ENCODE measurements at places on chromosomes 13 and 19.
A peak's percentile ranks its signal among the peaks of the same experiment; 100 is the strongest.

- no peak for DNase-seq
Measured at GRCh38 chr19:49663224-49663623, 2.4 kb downstream of the IRF3 start.

- DNase-seq = no peak
Measured at GRCh38 chr13:40876020-40876738, 86.8 kb downstream of the SLC25A15 start.

- DNase-seq = no peak
Measured at GRCh38 chr13:107373551-107373950, 805.6 kb upstream of the ARGLU1 start.

DNA sequence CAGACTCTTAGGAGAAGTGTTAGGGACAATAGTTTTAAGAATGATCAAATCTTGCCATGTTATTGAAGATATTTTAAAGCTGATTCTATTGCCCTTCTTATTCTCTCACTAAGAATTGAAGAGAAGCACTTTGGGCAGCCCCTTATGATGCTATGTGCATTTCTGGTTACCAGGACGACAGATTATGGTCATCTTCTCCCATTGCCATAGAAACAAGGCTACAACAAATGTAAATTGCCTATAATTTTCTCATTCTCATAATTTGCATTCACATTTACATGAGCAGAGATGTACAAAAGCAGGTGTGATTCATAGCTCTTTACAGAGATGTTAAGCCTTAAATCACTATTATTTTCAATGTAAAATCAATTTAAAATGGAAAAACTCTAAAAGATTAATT, 137.3 kb upstream of the PCDH9 start:
- DNase-seq = no peak

- no peak for DNase-seq
Measured at GRCh38 chr19:17052439-17052838, 22.8 kb downstream of the HAUS8 start.

GRCh38 chr13:27081893-27082679, 89.5 kb downstream of the USP12 start:
- DNase-seq = no peak

GRCh38 chr13:21526707-21527540, 67.8 kb upstream of the ZDHHC20 start:
- DNase-seq = no peak

GRCh38 chr13:82358284-82358683, 1524.0 kb downstream of the SLITRK1 start:
- no peak for DNase-seq

GRCh38 chr13:26186118-26186870, 35.8 kb downstream of the RNF6 start:
- DNase-seq = peak; percentile 49

DNA sequence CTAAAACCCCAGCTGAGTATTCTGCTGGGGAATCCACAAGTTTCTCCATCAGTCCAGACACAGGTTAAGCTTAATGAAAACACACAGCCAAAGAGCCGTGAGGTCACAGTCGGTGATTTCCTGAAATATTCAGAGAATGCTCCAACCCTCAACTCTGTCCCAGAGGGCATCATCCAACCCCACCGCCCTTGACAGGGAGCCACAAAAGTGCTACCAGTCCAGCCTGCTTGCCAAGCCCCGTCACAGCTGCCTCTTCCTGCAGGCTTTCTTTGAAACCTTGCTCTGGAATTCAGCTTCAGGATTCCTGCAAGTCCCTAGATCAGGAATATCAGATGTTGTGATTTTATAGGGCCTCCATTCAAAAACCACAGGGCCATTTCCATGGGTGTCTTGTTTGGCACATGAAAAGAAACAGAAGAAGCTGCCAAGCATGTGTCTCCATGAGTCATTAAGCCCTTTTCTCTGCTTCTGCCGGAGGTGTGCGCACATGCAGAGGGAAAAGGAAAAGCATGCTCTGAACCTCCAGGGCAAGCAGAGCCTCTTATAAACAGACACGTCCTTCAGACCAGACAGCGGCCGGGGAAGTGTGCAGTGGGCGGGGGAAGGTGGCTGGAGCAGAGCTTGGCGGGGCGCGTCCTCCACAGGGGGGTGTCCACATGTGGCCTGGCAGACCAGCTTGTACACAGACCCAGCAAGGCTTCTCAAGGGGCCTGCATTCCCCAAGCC, 164.7 kb downstream of the KATNAL1 start:
- DNase-seq = peak; percentile 98

GRCh38 chr19:5313307-5313706, 27.3 kb downstream of the PTPRS start:
- DNase-seq = no peak

DNA sequence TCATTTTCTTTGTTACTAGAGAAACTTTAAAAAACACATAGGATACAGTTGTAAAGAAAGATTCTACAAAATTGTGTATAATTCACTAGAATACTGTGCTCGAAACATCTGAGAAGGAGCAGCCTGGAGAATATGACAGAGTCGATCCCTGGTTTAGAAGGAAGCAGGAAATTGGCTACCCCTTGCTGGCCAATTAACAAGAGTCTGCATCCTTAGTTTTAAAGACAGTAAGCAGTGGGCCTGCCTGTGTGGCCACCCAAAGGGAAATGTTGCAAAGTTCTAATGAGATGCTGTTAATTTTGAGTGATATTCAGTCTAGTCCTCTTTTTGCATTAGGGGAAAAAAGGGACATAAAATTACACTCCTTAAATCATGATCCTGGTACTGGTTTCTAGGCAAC, 988.6 kb downstream of the PCDH17 start:
- no peak for DNase-seq

GRCh38 chr13:100535426-100536135, 53.0 kb downstream of the GGACT start:
- DNase-seq = no peak

DNA sequence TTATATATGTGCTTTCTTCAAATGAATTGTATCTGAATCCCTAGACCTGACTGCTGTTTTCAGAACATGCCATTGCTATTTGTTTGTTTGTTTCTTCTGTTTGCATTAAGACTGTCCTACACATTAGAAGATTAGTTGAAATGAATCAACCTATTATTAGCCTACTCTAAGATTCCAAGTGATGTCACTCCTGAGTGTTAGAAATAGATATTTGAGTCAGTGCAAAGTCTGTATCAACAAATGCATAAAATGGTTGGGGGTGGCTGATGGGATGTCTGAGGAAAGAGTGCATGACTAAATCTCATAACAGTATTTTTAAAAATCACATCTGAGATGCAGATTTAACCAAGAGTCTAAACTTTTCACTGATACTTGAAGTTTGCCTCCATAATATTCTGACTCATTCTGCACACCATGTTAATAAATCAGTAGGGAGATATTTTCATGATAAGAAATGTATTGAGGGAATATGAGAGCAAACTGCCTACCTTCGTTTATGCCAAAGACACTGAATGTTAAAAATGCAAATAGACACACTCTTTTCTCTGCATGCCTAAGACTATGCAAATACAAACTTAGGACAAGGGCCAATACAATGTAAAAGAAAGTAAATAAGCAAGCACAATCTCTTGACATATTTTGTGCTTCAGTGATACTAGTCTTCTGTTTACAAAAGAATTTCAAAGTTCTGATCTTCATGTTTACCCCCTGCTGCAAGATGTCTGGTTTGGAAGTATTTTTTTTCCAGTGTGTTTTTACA, 253.3 kb downstream of the LIG4 start:
- no peak for DNase-seq

DNA sequence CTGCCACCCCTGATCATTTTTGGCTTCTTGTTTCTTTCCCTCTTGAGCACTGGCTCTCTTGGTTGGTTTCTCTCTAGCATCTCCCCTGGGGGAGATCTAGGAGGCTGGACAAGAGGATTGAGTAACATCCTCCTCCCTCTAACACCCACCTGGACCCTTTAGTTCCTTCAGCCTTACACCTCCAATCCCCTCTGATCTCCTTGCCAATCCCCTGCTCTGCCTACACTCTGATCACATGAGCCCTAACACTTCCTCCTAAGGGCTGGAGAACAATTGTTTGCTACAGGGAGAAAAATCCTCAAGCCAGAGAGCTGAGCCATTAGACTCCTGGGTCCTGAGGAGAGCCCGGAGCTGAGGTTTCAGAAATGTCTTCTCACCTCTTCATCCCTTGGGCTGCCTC, 65.9 kb upstream of the ADGRL1 start:
- no peak for DNase-seq

DNA sequence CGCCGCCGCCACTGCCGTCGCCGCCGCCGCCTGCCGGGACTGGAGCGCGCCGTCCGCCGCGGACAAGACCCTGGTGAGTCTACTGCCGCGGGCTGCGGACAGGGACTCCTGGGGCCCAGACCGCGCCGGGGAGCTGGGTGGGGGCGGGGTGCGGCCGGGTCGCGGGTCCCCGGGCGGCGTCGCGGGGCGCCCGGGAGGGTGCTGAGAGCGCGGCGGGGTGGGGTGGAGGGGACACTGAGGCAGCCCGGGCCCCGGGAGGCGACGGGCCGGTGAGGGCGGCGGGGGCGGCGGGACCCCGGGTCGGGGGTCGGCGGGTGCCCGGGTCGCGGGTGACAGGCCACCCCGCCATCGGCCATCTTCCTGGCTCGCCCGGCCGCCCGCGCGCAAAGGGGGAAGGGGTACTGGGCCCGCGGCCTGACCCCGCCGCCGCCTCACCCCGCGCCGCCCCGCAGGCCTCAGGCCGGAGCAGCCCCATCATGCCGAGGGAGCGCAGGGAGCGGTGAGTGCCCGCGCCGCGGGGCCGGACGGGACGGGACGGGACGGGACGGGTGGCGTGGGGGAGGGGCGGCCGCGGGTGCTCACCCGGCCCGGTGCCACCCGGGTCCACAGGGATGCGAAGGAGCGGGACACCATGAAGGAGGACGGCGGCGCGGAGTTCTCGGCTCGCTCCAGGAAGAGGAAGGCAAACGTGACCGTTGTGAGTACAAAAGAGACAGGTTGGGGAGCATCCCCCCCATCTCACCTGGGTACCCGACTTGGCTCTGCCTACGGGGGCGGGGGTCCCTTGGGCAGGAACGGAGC, 489 bp downstream of the CCNE1 start:
- DNase-seq = no peak

DNA sequence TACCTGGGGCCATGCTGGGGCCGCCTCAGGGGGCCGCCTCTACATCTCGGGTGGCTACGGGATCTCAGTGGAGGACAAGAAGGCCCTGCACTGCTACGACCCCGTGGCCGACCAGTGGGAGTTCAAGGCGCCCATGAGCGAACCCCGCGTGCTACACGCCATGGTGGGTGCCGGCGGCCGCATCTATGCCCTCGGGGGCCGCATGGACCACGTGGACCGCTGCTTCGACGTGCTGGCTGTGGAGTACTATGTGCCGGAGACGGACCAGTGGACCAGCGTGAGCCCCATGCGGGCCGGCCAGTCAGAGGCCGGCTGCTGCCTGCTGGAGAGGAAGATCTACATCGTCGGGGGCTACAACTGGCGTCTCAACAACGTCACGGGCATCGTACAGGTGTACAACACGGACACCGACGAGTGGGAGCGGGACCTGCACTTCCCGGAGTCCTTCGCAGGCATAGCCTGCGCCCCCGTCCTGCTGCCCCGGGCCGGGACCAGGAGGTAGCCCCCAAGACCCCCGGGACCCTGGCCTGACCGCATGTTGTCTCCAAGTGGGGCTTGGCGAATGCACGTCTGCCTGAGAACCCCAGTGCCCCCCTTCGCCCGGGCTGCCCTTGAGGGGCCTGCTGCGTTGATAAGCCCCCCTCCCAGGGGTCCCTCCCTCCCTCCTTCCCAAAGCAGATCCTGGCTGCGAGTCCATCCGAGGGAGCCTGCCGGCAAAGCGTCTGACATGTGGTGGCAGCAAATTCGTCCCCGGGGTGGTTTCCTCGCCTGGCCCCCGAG, 14.5 kb upstream of the CRTC1 start:
- DNase-seq = no peak

DNA sequence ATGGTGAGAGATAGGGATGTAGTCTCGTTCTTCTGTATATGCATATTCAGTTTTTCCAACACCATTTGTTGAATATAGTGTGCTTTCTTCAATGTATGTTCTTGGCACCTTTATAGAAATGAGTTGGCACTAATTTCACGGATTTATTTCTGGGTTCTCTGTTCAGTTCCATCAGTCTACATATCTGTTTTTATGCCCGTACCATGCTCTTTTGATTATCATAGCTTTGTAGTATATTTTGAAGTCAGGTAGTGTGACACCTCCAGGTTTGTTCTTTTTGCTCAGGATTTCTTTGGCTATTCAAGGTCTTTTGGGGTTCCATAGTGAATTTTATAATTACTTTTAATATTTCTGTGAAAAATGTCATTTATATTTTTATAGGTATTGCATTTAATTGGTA, 14.5 kb upstream of the ZNF793 start:
- no peak for DNase-seq

- no peak for DNase-seq
Measured at GRCh38 chr13:44396701-44397580, 23.3 kb downstream of the SERP2 start.

- no peak for DNase-seq
Measured at GRCh38 chr19:43541920-43542650, 9.1 kb downstream of the ZNF575 start.

DNA sequence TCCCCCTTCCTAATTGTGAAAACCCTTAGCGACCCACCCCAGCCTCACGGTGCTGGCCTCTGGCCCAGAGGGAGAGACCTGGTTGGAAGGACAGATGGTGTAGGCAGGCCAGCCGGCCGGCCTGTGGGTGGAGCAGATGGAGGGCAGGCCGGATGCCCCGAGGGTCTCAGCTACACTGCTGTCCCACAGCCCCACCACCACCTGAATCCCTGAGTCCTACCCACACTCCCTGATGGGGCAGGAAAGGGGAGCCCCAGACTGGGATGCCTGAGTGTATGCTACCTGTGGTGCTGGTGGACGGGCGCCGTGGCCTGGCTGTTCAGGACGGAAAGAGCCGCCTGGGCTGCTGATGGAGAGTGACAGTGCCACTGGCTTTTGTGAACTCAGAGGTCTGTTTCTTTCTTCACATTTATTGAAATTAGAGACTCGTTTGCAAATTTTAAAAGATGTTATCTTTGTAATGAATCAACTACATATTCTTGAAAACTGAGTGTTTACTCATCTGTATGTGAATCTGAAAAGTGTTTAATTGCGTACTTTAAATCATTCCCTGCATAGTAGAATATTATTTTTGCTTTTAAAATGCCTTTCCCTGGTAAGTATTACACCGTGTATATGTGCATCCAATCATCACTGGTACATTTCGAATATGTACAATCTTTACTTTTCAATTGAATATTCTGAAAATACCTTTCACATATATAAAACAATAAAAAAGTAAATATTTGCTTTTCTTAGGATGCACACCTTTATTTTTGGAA, 35.7 kb downstream of the TFDP1 start:
- no peak for DNase-seq

- DNase-seq = no peak
Measured at GRCh38 chr19:18685597-18686190, 2.2 kb downstream of the CRTC1 start.

- DNase-seq = no peak
Measured at GRCh38 chr19:18493440-18494266, 28.2 kb downstream of the ELL start.

DNA sequence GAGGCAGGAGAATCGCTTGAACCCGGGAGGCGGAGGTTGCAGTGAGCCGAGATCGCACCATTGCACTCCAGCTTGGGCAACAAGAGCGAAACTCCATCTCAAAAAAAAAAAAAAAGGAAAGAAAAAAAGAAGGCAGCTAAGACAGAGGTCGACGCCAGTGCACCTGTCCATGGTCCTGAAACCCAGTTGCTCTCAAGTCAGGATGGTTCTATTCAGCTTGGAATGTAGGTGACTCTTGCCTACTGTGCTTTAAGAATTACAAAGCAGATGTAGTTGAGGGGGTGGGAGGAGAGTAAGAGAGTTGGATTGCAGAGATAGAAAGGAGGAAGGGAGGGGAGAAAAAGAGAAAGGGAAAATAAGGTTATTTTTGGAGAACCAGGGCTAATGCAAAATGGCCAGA, 18.7 kb downstream of the CACNG7 start:
- no peak for DNase-seq

GRCh38 chr19:8578642-8579265, 1.5 kb upstream of the MYO1F start:
- no peak for DNase-seq
